Type B pancreatic cell (in vitro differentiated cells): ENCODE measurements at places on chromosomes 3 and 15. TPM values are rescaled to one million over a fixed set of nuclear protein-coding genes. Genes with fewer than 3 reads are reported as not detected.

EXD1 gene
- total RNA-seq = not detected in 2 replicates

DUOXA2 gene
- total RNA-seq = 0.17 and 0.52 TPM in 2 replicates

WDR76 gene
- 5.7 and 16.9 TPM in 2 replicates for total RNA-seq

IFT80 gene
- 29.5 and 40.8 TPM in 2 replicates for total RNA-seq

HACD2 gene
- 30.4 and 31.9 TPM in 2 replicates for total RNA-seq

TIMP4 gene
- total RNA-seq = 0.43 and 0.48 TPM in 2 replicates

ARGFX gene
- not detected in 2 replicates for total RNA-seq

C3orf52 gene
- total RNA-seq = 8.4 and 11.9 TPM in 2 replicates

ERICH6 gene
- not detected in 2 replicates for total RNA-seq

SH3GL3 gene
- total RNA-seq = 10.0 and 35.9 TPM in 2 replicates

NTRK3 gene
- 2.9 and 16.9 TPM in 2 replicates for total RNA-seq
